ENCODE measurements at places on chromosomes 13 and 19. TPM values are rescaled to one million over a fixed set of nuclear protein-coding genes. Genes with fewer than 3 reads are reported as not detected.

The KANK2 gene
- total RNA-seq = 455 TPM

The HMGB1 gene
- total RNA-seq = 76.4 TPM

The ZNF382 gene
- total RNA-seq = 12.9 TPM

The NLRP4 gene
- not detected for total RNA-seq

The DLEU7 gene
- not detected for total RNA-seq

The CASP14 gene
- total RNA-seq = not detected

The FAAP24 gene
- total RNA-seq = 2.2 TPM

The CYP2A7 gene
- total RNA-seq = not detected

The FOSB gene
- 0.73 TPM for total RNA-seq

The KLHL1 gene
- total RNA-seq = not detected

The SWSAP1 gene
- 0.50 TPM for total RNA-seq

The ZNF225 gene
- 6.1 TPM for total RNA-seq

The CDC42EP5 gene
- 51.9 TPM for total RNA-seq

The ADGRE1 gene
- total RNA-seq = not detected

The KLK3 gene
- not detected for total RNA-seq

The MBD3L3 gene
- not detected for total RNA-seq

The TJP3 gene
- total RNA-seq = not detected

The FCER2 gene
- total RNA-seq = not detected

The LRRC25 gene
- 0.15 TPM for total RNA-seq

The GPR42 gene
- total RNA-seq = not detected

The UBA52 gene
- 1,149 TPM for total RNA-seq

The ZIC2 gene
- total RNA-seq = not detected

The LILRB3 gene
- total RNA-seq = not detected

The UBE2M gene
- 39.7 TPM for total RNA-seq

The ITGBL1 gene
- total RNA-seq = 70.7 TPM

The ATXN8OS gene
- total RNA-seq = not detected

The DAND5 gene
- not detected for total RNA-seq

The SIGLEC7 gene
- not detected for total RNA-seq

The GPR18 gene
- total RNA-seq = not detected

The CEACAM3 gene
- total RNA-seq = not detected

The GARIN5A gene
- total RNA-seq = 0.33 TPM

The GRIN2D gene
- 0.33 TPM for total RNA-seq

The IGFL1 gene
- not detected for total RNA-seq

The CLDN10 gene
- not detected for total RNA-seq

The ZNF429 gene
- total RNA-seq = 9.6 TPM

The CEACAM16 gene
- not detected for total RNA-seq

The POU4F1 gene
- not detected for total RNA-seq

The PDE4C gene
- total RNA-seq = 0.87 TPM

The ZNF93 gene
- total RNA-seq = 5.1 TPM

All from smooth muscle cell of trachea (primary cell).